ENCODE measurements at places on chromosomes 3 and 15.

- DNase-seq: no peak
Observed at GRCh38 chr3:84980011-84980410, 21.2 kb downstream of the CADM2 start.

DNA sequence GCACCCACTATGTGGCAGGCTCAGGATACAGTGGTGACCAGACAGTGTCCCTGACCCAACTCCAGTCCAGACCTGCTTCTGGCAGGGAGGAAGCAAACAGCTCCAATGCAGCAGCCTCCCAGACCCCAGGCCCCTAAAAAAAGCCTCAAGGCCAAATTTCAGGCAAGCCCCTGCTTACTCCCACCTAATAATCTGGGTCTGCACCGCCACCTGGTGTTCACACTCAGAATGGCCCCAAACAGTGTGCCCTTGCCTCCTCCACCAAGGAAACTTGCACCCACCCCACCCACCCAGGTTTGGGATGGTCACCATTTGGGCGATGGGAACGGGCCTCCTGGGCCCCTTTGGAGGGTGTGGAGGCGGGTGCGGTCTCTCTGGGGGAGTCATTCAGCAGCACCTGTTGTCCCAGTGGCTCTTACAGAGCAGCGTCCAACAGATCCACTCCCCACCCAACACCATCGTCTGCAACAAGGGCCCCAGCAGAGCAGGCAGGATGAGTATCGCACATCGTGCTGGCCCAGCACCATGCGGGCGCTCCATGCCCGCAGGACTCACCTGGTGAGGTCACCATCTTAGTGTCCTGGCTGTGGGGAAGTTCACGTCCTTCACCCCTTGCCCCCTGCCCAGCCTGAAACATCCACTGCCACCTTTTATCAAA is 17.3 kb downstream of the C3orf18 start:
- peak; percentile 32 for DNase-seq

- DNase-seq: peak; percentile 78
Observed at GRCh38 chr15:101156509-101157159, 95.2 kb downstream of the CHSY1 start.

DNA sequence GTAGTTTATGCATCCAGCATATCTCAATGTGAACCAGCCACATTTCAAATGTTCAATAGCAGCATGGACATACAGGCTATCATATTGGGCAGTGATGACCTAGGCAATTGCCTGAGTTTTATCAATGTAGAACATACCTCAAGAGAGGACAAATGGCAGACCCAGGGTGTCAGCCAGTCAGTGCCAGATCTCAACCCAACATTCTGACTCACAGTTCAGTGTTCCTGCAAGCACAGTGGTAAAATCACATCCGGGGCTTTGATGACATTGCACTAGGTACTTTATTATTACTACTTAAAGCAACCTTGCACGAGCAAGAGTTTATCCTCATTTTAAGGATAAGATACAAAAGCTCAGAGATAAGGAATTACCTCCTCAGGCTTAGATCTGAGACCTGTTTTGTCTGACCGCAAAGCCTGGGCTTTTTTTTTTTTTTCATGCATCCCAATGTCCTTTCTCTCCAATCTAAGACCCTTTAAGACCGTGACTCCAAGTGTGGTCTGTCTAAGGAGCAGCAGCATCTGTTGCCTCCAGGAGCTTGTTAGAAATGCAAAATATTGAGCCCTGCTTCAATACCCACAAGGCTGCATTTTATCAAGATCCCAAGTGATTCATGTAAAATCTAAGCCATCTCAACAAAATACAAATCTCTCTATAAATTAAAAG is 60.1 kb downstream of the SLC12A1 start:
- DNase-seq: peak; percentile 52

- DNase-seq: peak; percentile 39
Observed at GRCh38 chr3:99023590-99024192, 122.2 kb upstream of the DCBLD2 start.

- no peak for DNase-seq
Observed at GRCh38 chr15:60602323-60602722, 123.4 kb upstream of the ICE2 start.

- DNase-seq: peak; percentile 49
Observed at GRCh38 chr3:63228677-63229076, 49.4 kb upstream of the SYNPR start.

- DNase-seq: no peak
Observed at GRCh38 chr3:170044271-170044670, 6.5 kb downstream of the GPR160 start.

DNA sequence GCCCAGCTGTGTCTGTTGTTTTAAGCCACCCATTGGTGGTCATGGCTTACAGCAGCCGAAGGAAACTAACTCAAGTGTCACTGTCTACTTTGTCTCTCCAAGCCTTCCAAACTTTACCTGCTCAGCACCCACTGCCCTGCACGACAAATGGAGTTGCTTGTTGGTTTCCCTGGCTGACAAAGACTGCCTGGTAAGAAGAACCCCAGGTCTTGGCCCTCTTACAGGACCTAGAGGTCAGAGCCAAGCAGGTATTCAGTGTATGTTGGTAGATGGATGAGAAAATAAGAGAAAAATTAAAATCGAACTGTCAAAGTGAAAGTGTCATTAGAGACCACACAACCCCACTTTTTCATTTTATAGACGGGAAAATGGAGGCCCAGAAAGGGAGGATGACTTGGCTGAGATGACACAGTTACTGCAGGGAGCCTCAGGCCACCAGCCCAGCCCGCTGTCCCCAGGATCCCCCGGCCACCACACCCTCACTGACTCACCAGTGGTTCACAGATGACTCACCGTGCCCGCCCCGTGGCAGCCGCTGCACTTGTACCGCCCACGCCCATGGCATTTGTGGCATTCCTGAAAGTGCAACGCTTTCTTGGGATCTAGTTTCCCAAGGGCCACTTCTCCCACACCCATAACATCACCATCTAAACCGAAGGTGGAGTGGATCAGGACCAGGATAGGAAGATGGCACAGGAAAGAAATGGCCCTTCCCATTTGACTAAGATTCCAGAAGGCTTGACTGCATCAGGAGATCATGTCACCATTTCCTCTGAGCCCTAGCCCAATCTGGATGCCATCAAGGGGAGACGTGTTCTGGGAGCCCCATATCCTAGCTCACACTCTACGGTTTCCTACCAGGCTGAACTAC is 15.2 kb downstream of the SSUH2 start:
- DNase-seq: peak; percentile 81

- peak; percentile 11 for DNase-seq
Observed at GRCh38 chr3:116836286-116836685, 126.7 kb downstream of the TUSC7 start.

DNA sequence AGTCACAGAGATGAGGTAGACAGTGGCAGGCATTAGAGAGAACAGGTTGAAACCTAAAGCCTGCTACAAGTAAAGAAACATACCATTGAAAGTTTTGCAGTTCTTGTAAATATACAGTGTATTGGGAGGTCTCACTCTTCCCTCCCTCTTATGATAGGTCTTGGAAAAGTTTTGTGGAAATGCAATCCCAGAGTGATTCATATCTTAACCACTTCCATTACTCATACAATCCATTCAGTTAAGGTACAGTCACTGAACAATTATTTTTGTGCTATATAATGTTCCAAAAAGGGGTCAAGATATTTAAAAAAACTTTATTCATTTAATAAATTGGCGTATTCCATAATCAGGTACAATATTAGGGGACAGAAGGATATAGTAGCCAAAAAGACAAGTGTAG is 737.7 kb upstream of the ALCAM start:
- peak; percentile 37 for DNase-seq

DNA sequence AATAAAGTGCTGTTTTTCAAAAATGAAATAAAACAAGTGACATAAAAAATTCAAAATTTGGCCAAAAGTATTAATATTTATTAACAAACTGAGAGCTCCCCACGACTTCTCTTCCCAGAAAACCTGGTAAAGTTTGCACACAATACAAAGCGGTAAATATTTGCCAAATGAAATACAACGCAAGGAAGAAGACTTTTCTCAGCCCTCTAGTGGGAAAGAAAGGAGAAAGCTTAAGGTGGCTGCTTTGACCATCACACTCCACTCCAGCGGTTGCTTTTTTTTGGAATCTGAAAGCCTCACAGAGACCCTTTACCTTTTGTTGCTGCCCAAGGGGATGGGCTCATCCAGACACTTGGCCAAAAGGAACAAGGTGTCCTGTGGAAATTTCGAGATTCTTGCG is 1.1 kb upstream of the GK5 start:
- no peak for DNase-seq

- no peak for DNase-seq
Observed at GRCh38 chr3:195908694-195909581, 587 bp upstream of the TNK2 start.

DNA sequence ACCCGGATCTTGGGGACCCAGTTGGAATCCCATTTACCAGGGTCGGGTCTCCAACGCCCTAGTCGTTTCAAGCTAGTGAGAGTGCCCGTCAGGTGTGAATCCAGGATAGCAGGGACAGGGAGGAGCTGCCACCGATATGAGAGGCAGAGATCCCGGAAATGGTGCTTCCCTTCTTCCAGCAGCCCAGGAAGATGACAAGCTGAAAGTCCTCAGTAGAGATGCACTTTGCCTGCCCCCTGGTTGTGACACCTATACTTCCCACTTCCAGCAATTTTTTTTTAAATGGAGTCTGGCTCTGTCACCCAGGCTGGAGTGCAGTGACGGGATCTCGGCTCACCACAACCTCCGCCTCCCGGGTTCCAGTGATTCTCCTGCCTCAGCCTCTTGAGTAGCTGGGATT is 503.0 kb downstream of the NTRK3 start:
- DNase-seq: no peak

DNA sequence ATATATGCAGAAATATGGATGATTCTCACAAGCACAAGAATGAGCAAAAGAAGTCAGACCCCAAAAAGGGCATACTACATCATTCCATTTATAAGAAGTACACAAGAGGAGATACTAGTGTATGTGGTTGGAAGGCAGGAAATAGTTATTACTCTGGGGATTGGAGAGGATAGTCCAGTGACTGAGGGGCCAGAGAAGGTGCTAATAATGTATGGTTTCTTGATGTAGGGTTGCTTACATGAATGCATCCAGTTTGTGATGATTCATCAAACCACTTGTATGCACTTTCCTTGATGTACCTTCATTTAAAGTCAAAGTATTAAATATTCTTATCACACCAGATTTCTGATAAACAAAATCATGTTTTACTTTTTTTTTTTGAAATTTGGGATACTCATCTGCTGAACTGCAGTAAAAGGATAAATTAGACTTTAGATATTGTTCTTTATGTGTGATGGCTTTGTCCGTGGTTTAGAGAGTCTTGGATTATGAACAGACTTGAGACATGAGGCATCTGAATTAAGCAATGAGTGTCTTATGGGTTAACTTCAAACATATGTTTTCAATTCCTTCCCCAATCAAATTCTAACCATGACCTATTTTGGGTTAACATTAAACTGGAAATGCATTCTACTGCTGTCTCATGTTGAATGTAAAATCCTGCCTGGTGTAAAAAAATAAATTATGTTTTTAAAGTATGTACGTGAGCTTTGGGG is 171.2 kb downstream of the SEMA6D start:
- DNase-seq: no peak

DNA sequence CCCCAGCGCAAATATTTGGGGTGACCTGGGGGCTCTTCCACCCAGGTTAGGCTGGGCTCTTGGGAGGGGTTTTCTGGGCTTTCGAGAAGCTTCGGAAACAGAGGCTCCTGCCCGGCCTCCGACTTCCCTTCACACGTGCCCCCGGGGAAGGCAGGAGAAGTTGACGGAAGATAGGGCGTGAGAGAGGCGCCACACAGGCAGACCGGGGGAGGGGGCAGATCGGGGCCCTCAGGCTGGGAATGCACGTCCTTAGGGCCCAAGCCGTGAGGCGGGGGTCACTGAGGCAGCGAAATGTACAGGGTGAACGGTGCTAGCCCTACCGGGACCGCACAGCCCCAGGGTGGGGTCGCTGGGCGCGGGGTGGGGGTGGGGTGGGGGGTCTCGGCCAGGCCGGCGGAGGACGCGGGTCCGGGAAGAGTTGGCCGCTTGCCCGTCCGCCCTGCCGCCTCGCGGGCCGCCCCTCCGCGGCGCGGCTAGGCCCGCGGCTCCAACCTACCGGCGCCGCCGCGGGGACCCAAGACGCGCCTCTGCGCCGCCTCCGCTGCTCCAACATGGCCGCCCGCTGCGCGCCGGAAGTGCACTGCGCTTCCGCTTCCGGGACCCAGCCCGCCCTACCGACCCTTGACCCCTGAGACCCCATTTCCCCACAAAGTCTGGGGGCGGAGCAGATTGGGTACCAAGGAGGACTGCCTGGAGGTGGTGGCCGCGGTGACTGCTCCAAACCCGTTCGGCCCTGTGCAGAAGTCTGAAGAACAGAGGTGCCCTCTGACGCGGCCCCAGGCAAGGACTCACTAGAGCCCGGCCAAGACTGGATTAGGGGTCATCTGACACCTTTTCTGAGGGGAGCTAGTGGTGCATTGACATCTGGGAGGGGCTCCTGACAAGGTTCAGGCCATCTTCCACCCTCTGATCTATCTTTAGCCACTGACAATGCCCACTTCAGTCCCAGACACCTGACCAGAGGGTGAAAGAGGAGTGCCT is at the start of gene CCDC71:
Gene CCDC71, minus strand, starts transcription at position 561 of the 981 bp plus-strand sequence. CDS start 2,123 bp downstream, outside the sequence.
- DNase-seq: peak; percentile 36

GRCh38 chr3:53084310-53085001 is 38.6 kb upstream of the SFMBT1 start:
- no peak for DNase-seq

GRCh38 chr15:58513726-58514336 is 82.0 kb downstream of the LIPC start:
- no peak for DNase-seq

DNA sequence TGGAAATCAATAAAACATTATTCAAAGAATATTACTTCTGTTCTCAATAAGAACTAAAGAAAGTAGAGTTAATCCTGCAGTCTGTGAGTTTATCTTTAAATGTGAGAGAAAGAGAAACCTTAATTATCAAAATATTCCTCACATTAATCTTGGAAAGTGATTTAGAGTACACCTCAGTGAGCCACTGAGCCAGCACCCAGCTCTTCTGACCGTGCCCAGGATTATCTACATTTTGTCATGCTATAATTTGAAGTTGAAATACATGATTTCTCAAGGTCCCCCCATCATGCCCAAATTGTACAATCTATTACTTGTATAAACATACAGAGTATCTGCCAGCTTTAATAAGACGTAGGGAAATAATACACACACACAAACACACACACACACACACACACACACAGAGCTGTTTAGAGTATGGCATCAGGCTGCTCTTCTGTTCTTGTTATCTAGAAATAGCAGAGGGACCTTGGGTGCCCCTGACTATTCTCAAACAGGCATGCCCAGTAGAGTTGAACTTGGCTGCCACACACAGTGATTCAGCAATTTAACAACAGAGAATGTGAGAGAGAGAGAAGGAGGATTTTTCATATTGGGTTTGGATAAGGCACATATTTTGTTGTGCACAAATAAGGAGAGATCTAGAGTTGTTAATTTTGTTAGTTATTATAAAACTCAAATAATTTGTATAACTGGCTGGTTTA is 74.4 kb downstream of the P2RY1 start:
- peak; percentile 4 for DNase-seq
